ENCODE measurements at places on chromosomes 2 and 18.

DNA sequence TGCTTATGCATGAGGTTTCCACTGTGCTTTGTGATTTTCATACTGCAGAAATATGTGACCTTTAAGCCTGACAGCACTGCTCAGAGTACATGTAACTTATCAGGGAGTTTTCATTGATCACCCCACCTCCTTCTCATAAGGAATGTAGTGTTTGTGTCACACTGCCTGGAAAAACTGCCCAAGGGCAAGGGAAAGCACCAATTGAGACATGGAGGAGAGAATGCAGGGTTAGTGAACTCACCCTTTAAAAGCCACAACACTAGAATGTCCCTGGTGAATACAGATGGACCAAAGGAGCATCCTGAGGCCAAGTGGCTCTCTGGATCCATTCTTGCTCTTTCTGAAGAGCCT, 147.2 kb upstream of the SPATS2L start:
- no peak for DNase-seq

- DNase-seq: no peak
These were observed 191.6 kb downstream of the BABAM2 start for GRCh38 chr2:28082131-28082530.

GRCh38 chr2:134507697-134508096, 211.1 kb downstream of the TMEM163 start:
- DNase-seq: no peak

DNA sequence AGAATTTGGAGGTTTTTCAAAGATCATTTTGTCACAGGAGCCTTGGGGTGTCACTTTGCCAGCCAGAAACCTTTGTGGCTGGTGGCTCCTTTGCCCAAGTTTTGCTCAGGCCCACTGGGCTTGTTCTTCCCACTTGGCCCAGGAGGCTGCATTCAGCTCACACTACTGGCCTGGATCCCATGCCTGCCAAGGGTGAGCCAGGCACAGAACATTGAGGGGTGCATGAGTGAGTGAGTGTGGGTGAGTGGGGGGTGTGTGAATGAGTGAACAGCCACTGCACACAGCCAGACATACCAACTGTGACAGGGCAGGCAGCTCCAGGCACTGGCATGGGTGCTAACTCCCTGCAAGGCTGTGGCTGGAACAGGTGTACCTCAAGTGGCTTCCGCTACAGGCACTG, 39.6 kb downstream of the FAM171B start:
- DNase-seq: no peak
